ENCODE measurements at places on chromosomes 1 and 21.

GRCh38 chr1:15354580-15354965 lies 55.1 kb upstream of the EFHD2 start:
- DNase-seq = no peak

- DNase-seq = no peak
Observed at GRCh38 chr1:61647142-61647541, 77.8 kb downstream of the TM2D1 start.

- no peak for DNase-seq
Observed at GRCh38 chr1:6597777-6598131, 4.9 kb downstream of the KLHL21 start.

DNA sequence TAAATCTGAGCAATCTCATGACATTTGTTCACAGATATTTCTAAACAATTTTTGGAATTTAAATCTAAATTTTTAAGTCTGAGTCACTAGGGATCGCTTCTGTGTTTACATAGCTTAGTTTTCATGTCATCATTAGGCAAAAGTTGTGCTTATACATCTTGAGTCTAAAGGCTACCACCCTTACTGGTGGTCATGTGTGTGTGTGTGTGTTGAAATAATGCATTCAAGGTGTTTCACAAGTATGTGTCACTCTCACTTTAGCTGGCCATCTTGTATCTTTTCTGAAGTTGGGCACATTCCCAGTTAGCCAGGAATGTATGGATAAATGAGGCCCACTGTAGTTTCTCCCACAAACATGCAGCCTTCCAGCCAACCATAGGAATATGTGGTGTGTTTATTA lies 1162.5 kb upstream of the PRMT6 start:
- no peak for DNase-seq

- DNase-seq = no peak
Observed at GRCh38 chr1:64790832-64791487, 46.1 kb downstream of the RAVER2 start.

DNA sequence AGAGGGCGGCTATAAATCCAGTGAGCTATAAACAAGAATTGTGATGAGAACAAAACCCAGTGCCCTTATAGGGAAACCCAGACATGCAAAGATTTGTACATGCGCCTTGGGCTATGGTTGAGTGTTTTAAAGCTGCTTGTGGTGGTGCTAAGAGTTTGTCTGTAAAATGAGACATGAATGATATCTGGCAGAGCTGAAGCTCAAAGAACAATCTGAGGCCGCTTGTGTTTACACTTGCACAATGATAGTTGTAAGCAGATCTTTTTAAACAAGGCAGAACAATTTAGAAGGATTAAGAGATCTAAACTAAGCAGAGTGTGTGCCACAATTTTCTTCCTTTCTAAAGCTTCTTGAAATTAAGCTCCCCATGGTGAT lies 80.4 kb upstream of the ADAMTS5 start:
- DNase-seq = no peak

GRCh38 chr1:201262963-201263608 lies 20.2 kb upstream of the PKP1 start:
- DNase-seq = no peak

DNA sequence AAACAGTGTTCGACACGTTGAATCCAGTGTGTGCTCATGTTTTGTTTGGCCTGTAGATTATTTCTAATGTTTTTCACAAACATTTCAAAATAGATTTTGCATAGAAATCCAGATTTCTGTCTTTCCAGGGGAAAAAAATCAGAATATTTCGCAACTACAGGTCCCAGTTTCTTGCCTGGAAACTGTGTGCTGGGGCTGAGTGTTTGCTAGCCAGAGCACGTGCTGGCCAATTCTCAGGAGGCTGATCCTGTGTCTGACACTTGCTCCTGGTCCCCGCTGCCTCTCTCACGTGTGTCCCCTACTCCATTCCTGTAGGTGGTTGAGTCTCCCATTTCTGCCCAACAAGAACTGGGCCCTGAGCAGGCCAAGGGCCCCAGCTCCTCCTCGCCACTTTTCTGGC lies 2.4 kb downstream of the MAB21L3 start:
- no peak for DNase-seq

DNA sequence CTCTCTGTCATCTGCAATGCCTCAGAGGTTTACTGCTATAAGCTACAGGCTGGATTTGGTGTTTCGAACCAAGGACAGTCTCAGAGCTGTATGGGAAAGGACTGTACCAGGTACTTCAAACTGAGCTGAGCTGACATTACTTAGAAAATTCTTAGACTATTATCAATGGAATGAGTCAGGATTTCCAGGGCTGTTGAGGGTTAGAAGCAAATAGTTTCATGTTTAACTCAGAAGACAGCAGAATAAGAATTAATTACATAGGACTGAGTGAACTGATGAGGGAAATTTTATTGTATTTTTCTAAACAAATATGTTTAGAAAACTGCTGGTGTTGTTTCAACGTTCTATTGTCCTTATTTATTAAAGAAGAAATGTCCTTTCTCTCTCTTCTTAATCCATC lies 74.3 kb upstream of the CAPZB start:
- DNase-seq = no peak

- DNase-seq = peak; percentile 67
Observed at GRCh38 chr1:209768354-209768774, 12.5 kb downstream of the TRAF3IP3 start.

DNA sequence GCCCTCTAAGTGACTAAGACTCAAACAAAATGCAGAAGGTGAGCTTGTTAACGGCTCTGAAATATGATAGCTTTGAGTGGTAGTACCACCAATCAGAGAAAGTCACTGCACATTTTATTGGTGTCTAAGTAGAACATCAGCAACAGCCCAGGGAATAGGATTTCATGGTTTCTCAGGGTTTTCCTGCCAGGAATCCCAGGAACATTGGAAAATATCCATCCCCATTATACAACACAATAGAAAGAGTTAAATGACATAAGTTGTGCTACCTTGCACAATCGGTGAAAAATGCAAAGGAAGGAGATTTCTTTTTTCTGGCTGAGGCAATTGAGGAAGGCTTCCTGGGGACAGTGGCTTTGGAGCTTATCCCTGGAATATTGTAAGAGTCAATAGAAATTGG lies 283.1 kb downstream of the HLX start:
- DNase-seq = no peak

- DNase-seq = no peak
Observed at GRCh38 chr1:71364236-71364635, 283.4 kb upstream of the ZRANB2 start.

GRCh38 chr1:79554688-79555087 lies 548.2 kb upstream of the ADGRL4 start:
- DNase-seq = no peak

- DNase-seq = no peak
Observed at GRCh38 chr1:169859001-169859400, 34.7 kb downstream of the SCYL3 start.

GRCh38 chr1:3834701-3835100 lies 22.3 kb downstream of the CEP104 start:
- DNase-seq = no peak

- no peak for DNase-seq
Observed at GRCh38 chr1:179090923-179091322, 9.1 kb downstream of the TOR3A start.

DNA sequence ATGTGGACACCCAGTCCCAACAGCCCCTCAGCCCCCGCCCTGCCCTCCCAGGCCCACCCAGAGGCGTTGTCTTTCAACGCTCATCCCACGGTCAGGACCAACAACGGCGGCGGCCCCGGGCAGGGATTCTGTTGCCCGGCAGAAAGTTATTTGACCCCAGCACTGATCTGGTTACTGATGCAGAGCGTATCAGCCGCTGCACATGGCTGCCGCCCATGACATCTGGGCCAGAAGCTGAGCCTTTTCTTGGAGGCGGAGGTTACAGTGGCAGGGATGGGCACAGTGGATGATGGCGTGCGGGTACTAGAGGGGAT lies 127.1 kb upstream of the ARHGEF16 start:
- DNase-seq = no peak

- DNase-seq = no peak
Observed at GRCh38 chr1:167268347-167268787, 47.7 kb downstream of the POU2F1 start.

GRCh38 chr1:85321237-85321964 lies 45.0 kb upstream of the BCL10 start:
- no peak for DNase-seq

- no peak for DNase-seq
Observed at GRCh38 chr1:244436336-244437085, 15.2 kb downstream of the ADSS2 start.

DNA sequence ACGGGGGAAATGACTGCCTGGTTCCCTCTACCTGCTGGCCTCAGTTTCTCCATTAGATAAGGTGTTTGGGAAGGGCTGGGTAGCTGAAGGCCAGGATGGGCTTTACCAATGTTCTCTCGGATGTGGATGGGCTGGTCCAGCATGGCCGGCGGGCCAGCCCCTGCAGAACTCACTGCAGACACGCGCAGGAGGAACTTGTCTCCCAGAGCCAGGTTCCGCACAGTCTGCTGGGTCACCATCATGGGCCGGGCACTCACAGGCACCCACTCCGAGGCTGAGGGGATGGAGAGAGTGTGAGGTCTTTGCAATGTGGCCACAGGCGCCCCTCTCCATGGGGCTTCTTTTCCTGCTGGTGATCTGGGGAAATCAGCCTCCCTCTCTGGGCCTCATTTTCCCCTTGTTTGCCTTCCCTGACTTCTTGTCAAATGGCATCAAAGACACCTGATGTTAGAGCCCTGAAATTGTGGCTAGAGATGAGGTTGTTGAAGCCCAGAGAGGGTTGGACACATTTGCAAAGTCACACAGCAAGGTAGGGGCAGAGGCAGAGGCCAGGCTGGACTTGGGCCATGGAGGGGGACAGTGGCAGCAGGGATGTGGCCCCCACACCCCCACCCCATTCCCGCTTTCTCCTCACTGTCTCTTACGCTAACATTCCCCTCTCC lies 1.2 kb downstream of the MYBPH start:
- no peak for DNase-seq

- peak; percentile 24 for DNase-seq
Observed at GRCh38 chr1:91502672-91503184, 2.1 kb downstream of the CDC7 start.

DNA sequence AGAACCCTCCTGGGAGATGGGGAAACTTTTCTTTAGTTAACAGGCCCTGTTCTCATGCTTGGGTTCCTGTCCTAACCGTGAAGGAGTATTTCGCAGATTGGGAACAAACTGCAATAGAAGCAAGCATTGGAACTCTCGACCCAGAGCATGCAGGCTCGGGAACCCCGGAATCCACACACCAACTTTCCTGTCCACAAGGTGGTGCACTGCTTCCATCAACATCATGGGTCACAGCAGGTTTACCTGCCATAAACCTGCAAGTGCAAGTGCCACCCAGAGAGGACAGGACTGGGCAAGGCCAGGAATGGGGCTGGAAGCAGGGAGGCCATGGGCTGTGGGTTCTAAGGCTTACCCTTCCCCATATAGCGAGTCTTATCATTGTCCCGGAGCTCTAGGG lies 6.9 kb downstream of the ENO1 start:
- DNase-seq = no peak

GRCh38 chr1:205523891-205524793 lies 19.7 kb downstream of the CDK18 start:
- DNase-seq = peak; percentile 65

GRCh38 chr1:82710091-82710490 lies 909.4 kb downstream of the ADGRL2 start:
- no peak for DNase-seq

GRCh38 chr1:207840380-207840779 lies 70.5 kb downstream of the CD34 start:
- DNase-seq = no peak

DNA sequence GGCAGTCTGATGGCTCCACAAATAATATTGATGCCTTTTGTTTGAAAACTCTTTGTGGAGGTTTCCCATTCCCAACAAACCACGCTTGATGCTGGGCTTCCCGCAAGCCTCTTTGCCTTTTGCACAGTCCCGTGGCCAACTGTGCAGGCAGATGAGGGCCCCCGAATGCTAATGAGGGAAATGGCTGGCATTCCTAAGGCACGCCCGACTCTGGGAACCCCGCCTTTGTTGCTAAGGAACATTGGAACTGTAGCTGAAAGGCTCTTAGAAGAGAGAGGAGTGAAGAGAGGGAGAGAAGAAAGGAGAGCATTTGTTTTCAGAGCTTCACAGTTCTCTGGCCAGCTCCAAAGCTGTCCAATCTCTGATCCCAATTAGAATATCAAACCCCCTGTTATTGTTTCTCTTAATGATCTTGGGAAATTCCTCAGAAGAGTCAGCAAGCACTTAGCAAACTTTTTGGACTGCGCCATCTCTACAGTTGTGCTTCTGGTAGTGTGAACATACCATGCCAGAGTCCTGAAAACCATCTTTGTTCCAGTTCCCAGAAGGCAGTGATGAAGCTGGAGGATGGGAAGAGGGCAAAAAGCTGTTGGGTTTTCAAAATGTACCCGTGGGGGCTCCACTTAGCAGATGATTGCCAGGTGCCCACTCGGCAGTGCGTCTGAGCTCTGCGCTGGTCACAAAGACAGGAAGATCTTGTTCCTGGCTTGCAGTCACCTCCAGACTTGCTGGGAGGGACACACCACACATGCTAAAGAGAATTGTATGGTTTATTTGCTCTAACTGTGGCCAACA lies 60.1 kb upstream of the CYP2J2 start:
- DNase-seq = no peak

GRCh38 chr1:212782422-212783154 lies 9.0 kb downstream of the NSL1 start:
- peak; percentile 37 for DNase-seq

DNA sequence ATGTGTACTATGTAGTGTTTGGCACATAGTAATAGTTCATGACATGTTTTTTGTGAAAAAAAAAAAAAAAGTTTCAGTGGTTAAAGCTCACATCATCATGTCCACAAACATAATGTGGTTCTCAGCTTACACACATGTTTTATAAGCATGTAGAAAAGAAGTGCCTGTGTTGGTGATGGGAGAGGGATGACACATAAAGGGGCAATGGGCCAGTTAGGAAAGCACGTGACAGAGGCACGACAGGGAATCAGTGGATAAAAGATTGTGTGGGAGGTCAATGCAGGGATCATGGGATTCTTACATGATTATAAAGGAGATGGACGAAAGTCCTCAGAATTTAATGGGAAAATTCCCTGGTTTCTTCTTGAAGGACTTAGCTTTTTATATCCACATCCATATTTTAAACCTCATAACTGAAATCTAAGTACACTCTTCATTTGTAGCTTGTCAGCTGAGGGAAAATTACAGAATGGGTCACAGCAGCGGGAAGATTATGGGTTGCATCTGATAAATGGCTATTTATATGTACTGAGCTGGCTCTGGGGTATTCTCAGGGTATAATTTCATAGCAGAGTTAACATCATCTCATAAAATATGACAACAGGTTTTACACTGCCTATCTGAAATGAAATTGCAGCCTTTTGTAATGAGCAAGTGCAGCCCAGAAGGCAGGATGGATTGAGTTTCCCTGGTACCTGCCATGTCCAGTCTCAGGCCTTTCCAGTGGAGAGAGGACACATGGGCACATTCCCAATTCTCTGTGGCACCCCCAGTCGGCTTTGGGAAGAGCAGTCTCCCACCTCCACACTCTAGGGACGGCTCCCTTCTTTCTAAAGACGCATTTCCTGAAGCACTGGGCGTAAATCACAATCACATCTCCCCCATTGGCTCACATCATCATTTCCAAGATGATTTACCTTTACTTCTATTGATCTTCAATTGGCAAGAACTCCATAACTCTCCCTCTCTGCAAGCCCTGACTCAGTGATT lies 42.3 kb upstream of the NHLH2 start:
- no peak for DNase-seq

- DNase-seq = no peak
Observed at GRCh38 chr1:153769221-153769620, 6.0 kb upstream of the SLC27A3 start.
